Stimulated activated CD8-positive, alpha-beta memory T cell treated with anti-CD3 and anti-CD28 coated beads, Interleukin-15, amount 100 ng/mL, for 24 hours (primary cell): ENCODE measurements at places on chromosomes 1 and 21.

DNA sequence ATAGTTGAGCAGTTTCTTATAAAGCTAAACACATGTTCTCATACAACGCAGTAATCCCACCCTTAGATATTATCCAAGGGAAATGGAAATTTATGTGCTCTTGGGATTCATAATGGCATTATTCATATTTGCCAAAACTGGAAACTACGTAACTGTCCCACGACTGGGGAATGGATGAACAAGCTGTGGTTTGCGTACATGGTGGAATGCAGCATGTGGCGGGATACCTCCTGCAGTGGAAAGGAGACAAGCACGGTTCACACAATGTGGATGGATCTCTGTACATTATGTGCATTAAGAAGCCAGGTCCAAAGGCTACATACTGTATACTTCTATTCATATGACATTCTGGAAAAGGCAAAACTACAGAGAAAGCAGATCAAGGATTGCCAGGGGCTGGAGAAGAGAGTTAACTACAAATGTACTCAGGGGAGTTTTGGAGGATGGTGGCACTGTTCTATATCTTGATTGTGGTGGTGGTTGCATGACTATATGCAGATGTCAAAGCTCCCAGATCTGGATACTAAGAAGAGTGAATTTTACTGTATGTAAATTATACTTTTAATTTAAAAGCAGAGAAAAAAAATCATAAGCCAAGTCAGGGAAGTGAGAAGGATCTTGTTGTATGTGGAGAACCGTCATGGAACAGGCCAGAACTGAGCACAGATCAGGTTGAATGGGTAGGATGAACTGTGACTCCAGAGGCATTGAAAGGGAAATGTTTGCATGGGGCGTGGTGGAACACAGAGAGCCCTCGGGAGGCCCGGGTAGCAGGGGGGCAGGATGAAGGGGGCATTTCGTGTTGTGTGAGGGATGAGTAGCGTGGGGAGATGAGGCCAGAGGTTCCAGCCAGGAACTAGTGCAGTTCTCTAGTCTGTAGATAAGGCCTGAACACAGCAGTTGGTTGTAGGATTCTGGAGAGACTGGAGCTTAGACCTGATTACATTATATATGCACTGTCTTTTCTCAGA is 90.7 kb downstream of the GALNT2 start:
- no peak for DNase-seq

GRCh38 chr1:63575340-63575826 is 17.8 kb upstream of the PGM1 start:
- DNase-seq = no peak

DNA sequence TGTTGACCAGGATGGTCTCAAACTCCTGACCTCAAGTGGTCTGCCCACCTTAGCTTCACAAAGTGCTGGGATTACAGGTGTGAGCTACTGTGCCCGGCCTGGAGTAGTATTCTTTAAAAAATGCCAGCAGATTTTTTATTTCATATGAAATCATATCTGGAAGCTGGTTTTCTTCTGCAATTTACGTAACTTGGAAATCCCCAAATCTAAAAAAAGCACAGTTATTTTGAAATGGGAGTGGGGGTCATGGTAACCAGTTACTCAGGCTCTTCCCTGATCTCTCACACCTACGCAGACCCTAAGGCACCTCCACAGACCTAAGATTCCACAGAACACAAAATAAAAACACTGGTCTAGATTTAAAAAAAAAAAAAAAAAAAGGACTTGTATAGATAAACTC is 219.8 kb downstream of the DAB1 start:
- no peak for DNase-seq

- no peak for DNase-seq
Observed at GRCh38 chr1:149883598-149884247, 15.6 kb upstream of the BOLA1 start.

- no peak for DNase-seq
Observed at GRCh38 chr1:2311184-2312032, 79.9 kb downstream of the MORN1 start.

- no peak for DNase-seq
Observed at GRCh38 chr1:229147072-229147471, 123.8 kb upstream of the RAB4A start.

- DNase-seq = no peak
Observed at GRCh38 chr1:211935448-211935970, 99.8 kb downstream of the INTS7 start.

- DNase-seq = no peak
Observed at GRCh38 chr1:6389971-6390370, 3.6 kb downstream of the ACOT7 start.

GRCh38 chr1:71304125-71304524 is 223.3 kb upstream of the ZRANB2 start:
- DNase-seq = no peak

- no peak for DNase-seq
Observed at GRCh38 chr1:46690931-46691421, 19.3 kb downstream of the TEX38 start.

- DNase-seq = no peak
Observed at GRCh38 chr1:242225767-242226573, 227.1 kb upstream of the MAP1LC3C start.

- DNase-seq = no peak
Observed at GRCh38 chr1:15628003-15628402, 10.7 kb downstream of the DDI2 start.

- DNase-seq = no peak
Observed at GRCh38 chr1:5410652-5411051, 581.6 kb downstream of the NPHP4 start.

GRCh38 chr1:115283681-115284146 is 54.3 kb downstream of the NGF start:
- DNase-seq = no peak

GRCh38 chr1:19186001-19186400 is 24.1 kb downstream of the UBR4 start:
- DNase-seq = no peak

GRCh38 chr1:224333939-224334786 is 4.2 kb upstream of the NVL start:
- DNase-seq = no peak

DNA sequence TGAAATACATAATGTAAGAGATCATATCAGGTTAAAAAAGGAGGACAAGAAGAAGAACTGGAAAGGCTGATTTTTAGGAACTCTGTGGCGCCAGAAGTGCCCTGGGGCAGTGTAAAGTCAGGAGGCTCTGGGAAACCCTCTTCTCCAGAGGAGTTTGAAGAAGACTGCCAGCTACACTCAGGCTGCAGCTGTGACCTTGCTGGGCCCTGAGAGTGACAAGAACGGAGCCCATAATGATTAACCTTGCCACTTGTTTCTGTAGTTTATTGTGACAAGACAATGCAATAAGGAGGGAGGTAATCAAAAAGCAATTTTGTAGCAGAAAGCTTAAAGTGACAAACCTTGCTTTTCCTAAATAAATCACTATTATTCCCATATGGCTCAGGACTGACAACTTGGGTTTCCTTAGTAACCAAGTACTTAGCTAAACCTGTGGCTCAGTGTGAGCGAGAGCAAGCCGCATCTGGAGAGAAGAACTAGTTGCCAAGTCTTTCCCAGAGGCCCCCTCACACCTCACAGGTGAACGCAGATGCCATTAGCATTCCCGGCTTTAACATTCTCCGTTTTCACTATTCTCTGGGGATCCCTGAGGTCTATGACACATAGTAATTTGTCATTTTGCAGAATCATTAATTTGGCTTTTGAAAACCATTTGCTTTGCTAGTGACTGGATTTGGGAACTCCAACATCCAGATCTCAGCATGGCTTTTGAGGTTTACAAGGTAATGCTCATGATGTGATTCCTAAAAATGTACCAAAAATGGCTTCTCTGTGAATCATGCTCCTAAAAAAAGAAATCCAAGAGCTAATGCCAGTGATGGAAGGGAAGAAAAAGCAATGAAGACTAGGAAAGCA is 115.9 kb downstream of the OMA1 start:
- DNase-seq = no peak

DNA sequence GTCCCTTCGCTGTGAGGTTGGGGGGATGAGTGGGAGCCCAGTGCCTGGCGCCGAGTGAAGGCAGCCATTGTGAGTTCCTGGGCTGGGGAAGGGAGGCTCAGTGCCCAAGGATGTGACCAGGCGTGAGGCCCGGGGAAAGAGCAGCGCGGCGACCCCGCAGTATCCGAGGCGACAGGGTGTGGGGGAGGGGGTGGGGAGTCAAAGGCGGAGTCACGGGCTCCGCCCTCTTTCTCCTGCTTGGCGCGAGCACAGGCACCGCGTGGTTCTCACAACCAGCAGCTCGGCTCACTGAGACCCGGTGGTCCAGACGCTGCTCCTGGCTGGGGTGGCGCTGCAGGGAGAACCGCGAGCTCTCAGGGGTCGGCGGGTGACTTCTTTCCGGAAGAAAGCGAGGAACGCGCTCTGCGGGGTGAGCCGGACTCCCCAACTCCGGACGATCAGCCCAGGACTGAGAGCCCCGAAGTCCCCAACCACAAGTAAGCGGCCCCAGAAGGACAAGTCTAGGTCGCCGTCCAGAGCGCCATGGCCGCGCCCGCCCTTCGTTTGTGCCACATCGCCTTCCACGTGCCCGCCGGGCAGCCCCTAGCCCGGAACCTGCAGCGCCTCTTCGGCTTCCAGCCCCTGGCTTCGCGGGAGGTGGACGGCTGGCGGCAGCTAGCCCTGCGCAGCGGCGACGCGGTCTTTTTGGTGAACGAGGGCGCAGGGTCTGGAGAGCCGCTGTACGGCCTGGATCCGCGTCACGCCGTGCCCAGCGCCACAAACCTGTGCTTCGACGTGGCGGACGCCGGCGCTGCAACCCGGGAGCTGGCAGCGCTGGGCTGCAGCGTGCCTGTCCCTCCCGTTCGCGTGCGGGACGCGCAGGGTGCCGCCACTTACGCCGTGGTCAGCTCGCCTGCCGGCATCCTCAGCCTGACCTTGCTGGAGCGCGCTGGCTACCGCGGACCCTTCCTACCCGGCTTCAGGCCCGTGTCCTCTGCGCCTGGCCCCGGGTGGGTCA is at the start of gene HPDL:
Gene HPDL, plus strand, starts transcription at position 269 of the 997 bp plus-strand sequence. Its CDS starts 254 bp downstream, at position 523.
- DNase-seq = peak; percentile 50

GRCh38 chr1:15027515-15027986 is 126.0 kb upstream of the TMEM51 start:
- DNase-seq = peak; percentile 20

- DNase-seq = no peak
Observed at GRCh38 chr1:86114816-86115400, 41.7 kb downstream of the COL24A1 start.

DNA sequence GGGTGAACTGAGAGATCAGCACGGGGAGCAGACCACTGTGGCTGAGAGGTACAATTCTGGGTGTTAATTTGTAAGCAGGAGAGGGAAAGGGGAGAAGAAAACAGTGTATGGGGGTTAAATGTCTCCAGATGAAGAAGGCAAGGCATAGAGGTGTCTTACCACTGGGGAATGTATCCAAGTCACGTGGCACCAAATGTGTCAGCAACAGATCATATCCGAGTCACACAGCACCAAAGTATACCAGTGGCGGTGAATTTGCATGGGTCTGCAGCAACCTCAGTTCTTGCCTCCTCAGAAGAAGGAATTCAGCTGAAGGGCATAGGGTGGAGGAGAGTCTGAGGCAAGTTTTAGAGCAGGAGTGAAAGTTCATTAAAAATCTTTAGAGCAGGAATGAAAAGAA is 21.2 kb upstream of the SYCP1 start:
- no peak for DNase-seq

- DNase-seq = no peak
Observed at GRCh38 chr1:171127501-171127900, 36.8 kb downstream of the FMO3 start.

DNA sequence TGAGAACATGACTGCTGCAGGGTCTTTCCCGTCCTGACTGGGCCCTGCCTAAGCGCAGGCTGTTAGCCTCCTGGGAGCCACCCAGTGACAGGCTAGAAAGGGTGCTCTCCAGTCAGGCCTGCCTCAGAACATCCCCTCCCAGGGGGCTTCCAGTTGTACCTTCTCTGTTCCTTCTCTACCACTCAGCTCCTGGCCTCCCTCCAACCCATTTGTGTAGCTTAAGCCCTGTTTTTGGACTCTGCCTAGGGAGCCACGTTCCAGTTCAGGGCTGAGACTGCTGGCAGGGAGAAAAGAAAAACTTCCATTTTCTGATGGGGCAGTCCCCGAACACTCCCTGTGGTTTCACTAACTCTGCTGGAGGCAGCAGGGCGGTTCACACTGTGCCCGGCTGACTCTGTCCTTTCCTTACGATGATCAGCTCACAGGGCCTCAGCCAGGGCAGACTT is 15.3 kb upstream of the POU3F1 start:
- DNase-seq = no peak

DNA sequence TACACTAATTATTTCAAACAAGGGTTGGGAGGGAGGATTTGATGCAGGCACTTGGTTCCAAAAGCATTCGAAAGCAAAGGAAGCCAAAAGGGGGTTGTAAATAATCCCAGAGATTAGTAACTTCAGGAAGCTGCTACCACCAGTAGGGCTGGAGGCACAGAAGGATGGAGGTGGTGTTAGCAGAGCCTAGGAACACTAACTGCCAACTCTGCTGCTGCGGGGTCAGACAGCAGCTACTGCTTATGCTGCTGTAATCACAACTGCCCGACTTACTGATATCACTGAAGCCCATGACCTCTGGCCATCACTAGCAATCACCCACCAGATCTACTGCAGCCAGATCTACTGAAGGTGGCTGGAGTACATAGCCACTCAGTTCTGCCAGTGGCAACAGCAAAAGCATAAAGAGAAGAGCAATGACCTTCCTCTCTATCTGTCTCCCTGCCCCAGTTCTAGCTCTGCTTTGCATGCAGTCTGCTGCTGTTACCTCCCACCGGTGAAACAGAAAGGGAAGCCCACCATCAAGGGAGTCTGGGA is 408.5 kb downstream of the PLPP3 start:
- DNase-seq = no peak

DNA sequence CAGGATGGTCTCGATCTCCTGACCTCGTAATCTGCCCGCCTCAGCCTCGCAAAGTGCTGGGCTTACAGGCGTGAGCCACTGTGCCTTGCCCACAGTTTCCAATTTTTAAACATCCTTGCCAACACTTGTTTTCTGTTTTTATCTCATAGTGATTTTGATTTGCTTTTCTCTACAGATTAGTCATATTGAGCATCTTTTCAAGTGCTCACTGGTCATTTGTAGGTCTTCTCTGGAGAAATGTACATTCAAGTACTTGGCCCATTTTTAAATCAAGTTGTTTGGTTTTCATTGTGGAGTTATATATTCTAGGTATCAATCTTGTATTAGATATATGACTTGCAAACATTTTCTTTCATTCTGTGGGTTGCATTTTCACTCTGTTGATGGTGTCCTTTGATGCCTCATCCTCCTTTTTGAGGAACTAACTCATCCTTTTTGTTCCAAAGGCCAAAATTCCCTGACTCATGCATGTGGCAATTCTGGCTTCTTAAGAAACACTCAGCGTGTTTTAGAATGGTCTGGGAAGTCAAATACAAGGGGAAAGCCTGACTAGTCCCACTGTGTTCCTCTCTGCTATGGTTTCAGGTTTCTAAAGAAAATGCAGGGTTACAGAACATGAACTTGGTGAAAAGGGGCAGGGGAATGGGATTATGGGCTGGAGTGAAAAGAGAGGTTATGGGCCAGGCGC is 37.3 kb downstream of the PTAFR start:
- no peak for DNase-seq

DNA sequence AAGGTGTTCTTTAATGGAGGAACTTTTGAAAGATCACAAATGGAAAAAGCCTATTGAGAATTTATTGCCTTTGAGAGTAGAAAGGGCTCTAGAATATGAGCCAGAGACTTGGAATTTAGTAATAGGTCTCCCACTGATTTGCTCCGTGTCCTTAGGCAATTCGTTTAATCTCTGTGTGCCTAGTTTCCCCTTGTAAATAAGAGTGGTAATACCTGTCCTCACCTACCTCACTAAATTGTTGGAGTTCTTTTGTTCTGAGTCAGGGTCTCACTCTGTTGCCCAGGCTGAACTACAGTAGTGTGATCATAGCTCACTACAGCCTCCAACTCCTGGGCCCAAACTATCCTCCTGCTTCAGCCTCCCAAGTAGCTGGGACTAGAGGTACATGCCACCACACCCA is 15.0 kb upstream of the TEKT2 start:
- no peak for DNase-seq

GRCh38 chr1:165886983-165887382 is 59.6 kb downstream of the UCK2 start:
- DNase-seq = no peak
